Calu3 (cell line): ENCODE measurements at places on chromosomes 7 and 10. TPM values are rescaled to one million over a fixed set of nuclear protein-coding genes. Genes with fewer than 3 reads are reported as not detected.

DNA sequence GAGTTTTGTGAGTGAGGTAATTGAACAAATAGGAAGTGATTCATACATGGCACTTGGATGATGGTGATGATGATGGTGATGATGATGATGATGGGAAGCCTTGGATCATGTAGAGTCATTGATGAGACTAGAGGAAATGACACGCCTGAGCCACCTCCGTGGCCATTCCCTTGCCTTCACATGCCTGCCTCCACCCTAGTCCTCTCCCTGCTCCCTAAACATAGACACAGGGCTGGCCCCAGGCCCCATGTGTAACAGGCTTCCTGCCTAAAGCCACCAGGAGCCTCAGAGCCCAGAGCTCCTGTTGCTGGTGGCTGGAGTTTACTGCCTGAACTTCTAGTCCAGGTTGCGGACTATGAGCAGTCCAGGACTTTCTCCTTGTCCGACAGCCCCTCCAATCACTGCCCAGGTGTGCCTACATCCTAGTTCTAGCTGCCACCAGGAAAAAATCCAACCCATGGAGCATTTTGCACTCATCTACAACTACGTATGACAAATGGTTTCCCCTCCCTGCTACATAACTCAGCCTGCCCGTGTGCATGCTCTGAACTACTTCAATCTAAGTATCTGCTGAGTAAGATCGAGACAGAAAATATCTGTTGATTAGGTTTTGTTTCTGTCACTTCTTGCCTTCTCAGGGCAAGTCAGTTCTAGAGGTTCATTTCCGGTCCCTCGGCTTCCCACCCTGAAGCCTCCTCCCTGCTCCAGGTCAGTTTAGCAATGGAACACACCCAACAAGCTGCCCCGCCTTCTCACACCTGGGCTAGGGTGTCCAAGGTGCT is 35.5 kb upstream of the KDM7A start:
- H3K27ac ChIP-seq: no peak overlapping the region
- H3K4me3 ChIP-seq: no peak overlapping the region
- no peaks in the 10 kb centered on the region for H3K36me3 ChIP-seq
- DNase-seq: no peak

- H3K27me3 ChIP-seq: peaks cover 68% of the 10 kb centered on the region
- no peak for DNase-seq
- H3K27ac ChIP-seq: no peak overlapping the region
- H3K4me1 ChIP-seq: no peaks in the 10 kb centered on the region
- no peaks in the 10 kb centered on the region for H3K36me3 ChIP-seq
Observed at GRCh38 chr10:49220031-49220430, 31.8 kb upstream of the TMEM273 start.

DNA sequence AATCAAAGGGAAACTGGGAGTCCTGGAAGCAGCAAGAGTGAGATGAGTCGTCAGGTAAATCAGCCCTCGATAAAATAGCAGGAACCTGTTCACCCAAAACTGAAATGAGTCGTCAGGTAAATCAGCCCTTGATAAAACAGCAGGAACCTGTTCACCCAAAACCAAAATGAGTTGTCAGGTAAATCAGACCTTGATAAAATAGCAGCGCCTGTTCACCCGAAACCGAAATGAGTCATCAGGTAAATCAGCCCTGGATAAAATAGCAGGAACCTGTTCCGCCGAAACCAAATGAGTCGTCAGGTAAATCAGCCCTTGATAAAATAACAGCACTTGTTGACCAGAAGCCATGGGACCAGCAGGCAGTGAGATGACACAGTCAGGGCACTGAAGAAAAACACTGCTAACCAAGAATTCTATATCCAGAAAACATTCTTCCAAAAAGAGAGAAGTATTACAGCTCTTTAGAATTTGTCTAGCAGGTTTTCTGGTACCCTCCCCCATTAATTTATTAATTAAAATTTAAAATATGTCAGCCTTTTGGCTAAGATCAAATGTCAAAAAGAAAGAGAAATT is 3.4 kb upstream of the CYP2E1 start:
- H3K27ac ChIP-seq: peak overlapping the region; percentile 95
- H3K27me3 ChIP-seq: no peaks in the 10 kb centered on the region
- peaks cover 21% of the 10 kb centered on the region for H3K36me3 ChIP-seq
- H3K4me1 ChIP-seq: peaks cover 26% of the 10 kb centered on the region

Gene GNAI1
- 14.7 and 20.5 TPM in 2 replicates for total RNA-seq

Gene UCN3
- total RNA-seq: not detected in 2 replicates

DNA sequence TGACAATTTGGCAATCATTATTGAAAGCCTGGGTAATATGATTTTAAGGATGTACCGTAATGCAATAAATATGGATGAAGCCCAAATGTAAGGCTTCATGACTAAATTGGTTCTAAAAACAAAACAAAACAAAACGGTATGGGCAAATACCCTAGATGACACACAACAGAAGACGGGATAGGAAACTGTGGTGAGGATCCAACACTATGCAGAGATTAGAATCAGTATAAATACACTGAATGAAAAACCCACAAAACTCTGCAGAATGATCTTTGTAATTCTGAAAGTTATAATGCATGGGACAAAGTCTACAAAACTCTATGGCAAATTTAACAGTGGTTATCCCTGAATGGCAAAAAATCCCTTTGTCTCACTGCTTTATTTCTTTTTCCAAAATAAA is 57.6 kb downstream of the MALSU1 start:
- H3K27me3 ChIP-seq: no peaks in the 10 kb centered on the region
- no peak overlapping the region for H3K27ac ChIP-seq
- no peak overlapping the region for H3K4me3 ChIP-seq

DNA sequence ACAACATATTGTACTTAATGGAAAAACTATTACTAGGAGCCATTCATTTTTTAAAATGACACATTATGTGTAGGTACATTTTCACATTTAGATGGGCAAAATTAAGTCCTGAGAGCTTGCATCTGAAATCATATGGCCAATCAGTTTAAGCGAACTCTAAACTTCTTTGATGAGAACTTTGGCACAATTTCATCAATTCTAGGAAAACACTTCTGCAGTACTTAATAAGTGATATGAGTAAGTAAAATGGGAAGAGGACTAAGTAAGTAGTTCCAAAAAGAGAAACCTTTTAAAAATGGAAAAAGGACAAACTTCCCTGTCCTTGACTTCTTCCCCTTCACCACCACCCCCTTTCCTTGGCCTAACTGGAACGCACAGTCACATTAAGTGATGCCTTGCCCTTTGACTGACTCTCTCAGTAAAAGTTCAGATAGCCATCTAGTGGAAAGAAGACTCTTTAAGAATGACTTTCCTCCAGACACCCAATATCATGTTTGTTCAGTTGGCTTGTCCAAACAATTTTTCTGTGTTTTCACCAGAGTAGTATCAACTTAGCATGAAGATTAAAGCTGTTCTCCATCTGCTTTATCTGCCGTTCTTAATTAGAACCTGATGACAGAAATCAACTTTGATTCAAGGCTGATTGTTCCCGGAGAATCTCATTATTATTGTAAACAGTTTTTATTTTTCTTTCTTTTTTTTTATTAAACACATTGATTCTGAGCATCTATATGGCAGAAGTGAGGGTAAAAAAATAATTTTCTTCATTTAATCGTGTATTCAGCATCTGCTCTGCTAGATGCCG is 45.1 kb downstream of the CNNM2 start:
- no peaks in the 10 kb centered on the region for H3K27me3 ChIP-seq
- no peak for DNase-seq
- H3K4me1 ChIP-seq: no peaks in the 10 kb centered on the region
- no peaks in the 10 kb centered on the region for H3K36me3 ChIP-seq
- no peak overlapping the region for H3K27ac ChIP-seq
- H3K4me3 ChIP-seq: no peak overlapping the region

Gene UBTD1
- 8.7 and 9.3 TPM in 2 replicates for total RNA-seq

DNA sequence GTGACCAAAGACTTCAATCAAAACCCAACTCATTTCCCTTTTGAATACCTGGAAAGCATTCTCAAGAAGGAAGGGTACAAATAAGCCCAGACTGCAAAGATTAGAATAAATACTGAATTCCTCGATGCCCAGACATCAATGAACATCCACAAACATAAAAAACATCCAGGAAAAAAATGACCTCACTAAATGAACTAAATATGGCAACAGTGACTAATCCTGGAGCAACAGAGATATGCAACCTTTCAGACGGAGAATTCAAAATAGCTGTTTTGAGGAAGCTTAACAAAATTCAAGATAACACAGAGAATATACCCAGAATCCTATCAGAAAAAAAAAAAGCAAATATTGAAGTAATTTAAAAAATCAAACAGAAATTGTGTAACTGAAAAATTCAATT is 43.2 kb downstream of the PCLO start:
- no peaks in the 10 kb centered on the region for H3K4me1 ChIP-seq
- no peaks in the 10 kb centered on the region for H3K36me3 ChIP-seq
- no peak overlapping the region for H3K27ac ChIP-seq
- no peaks in the 10 kb centered on the region for H3K27me3 ChIP-seq
- H3K4me3 ChIP-seq: no peak overlapping the region

Gene BICC1
- total RNA-seq: 58.0 and 70.2 TPM in 2 replicates

Gene PARD3
- total RNA-seq: 57.6 and 62.4 TPM in 2 replicates
